ENCODE measurements at places on chromosomes 1 and 21.

DNA sequence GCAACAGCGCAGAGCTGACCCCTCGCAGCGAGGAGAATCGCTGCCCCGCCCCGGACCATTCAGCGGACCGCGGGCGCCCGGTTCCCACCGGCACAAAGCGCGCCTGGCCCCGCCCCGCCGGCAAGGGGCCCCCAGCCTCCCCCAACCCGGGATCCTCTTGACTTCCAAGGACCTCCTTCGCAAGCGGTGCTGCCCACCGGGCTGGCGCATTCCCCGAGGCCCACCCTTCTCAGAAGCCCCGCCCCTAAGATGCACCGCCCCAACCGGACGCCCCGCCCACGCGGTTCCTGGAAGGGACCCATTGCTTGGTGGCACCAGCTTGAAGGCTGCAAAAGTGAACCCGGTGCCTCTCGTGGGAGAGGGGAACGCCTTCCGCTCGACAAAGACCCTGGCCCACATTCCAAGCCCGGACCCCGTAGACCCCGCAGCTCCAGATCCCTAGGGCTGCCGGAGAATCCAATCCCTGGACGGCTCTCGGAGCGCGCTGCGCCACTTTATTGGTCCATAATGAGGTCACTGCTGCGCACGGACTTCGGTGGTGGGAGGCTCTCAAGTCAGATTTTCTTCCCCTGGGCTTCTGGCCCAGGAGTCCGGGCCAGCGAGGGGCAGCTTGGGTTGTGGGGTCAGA is 2.0 kb downstream of the HES3 start:
- peak; percentile 77 for DNase-seq

- DNase-seq = no peak
Observed at GRCh38 chr1:22846458-22846857, 126.2 kb downstream of the LACTBL1 start.

DNA sequence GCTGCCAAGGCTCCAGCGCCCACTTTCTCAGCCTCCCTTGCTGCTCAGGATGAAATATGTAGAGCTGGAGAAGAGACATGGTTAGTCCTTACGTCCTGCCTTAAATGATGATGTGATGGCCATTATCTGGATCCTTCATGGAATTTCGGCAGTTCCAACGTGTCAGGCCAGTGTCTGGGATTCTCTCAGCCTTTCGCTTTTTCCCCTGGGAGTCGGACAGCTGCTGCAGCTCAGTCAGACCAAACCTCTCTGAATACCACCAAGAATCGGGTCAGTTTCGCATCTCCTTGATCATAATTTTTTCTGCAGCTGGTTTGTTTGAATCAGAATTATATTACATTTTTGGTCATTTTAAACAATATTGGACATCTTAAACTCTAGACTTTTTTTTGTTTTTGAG is 22.3 kb upstream of the KLHDC8A start:
- no peak for DNase-seq

DNA sequence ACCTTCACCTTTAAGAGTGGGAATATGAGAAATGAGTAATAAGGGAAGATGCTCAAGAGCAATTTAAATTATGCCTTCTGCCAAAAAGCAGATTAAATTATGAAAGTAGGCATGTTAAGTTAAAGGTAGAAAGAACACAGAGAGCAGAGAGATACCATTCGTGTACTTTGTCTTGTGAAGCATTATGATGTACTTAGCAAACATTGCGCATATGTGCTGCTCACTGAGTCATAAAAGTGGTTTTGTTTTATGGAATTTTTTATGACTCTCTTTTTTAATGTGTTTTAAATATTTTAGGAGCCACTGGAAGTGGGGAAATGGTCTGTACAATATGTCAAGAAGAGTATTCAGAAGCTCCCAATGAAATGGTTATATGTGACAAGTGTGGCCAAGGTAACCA is 35.3 kb downstream of the MTF2 start:
- no peak for DNase-seq

GRCh38 chr1:54499360-54500106 is 48.5 kb upstream of the ACOT11 start:
- DNase-seq = peak; percentile 43

DNA sequence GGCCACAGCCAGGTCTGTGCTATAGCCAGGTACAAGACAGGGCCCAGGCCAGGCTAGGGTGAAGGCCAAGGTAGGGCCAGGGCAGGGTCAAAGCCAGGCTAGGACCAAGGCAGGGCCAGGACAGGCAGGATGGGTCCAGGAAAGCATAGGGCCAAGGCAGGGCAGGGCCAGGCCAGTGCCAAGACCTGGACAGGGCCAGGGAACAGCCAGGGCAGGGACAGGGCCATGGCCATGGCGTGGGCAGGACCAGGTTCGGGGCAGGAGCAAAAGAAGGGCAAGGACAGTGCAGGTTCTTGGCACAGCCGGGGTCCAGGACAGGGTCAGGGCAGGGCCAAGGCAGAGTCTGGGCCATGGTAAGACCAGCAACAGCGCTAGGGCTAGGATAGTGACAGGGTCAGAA is 153.4 kb downstream of the LIPI start:
- DNase-seq = no peak

DNA sequence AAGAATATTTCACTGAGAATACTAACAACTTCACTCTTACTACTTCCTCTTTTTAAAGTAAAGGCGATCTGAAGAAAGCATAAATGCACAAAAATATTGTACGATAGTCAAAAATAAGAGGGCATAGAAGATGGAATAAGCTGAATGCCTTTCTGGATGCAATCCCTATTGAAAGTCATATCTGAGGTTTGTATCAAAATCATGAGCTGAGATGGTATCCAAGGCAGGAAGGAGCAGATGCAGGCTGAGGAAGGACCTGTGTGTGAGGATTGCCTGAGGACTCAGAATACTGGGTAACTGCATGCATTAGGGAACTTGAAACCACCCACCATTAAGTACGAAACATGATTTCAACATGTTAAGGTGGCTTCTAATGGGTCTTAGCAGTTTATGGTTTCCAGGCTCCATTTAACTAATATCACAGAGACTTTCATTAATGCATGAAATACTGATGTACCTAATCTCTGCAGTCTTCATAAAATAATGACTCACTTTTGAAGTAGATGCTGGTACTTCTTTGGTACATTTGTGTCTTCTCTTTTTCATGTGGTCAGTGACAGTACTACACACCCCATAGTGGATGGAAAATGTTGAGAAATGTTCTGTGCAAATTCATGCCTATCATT is 29.6 kb upstream of the RGS1 start:
- peak; percentile 45 for DNase-seq

GRCh38 chr1:6490181-6491080 is 1.0 kb downstream of the PLEKHG5 start:
- DNase-seq = peak; percentile 79

DNA sequence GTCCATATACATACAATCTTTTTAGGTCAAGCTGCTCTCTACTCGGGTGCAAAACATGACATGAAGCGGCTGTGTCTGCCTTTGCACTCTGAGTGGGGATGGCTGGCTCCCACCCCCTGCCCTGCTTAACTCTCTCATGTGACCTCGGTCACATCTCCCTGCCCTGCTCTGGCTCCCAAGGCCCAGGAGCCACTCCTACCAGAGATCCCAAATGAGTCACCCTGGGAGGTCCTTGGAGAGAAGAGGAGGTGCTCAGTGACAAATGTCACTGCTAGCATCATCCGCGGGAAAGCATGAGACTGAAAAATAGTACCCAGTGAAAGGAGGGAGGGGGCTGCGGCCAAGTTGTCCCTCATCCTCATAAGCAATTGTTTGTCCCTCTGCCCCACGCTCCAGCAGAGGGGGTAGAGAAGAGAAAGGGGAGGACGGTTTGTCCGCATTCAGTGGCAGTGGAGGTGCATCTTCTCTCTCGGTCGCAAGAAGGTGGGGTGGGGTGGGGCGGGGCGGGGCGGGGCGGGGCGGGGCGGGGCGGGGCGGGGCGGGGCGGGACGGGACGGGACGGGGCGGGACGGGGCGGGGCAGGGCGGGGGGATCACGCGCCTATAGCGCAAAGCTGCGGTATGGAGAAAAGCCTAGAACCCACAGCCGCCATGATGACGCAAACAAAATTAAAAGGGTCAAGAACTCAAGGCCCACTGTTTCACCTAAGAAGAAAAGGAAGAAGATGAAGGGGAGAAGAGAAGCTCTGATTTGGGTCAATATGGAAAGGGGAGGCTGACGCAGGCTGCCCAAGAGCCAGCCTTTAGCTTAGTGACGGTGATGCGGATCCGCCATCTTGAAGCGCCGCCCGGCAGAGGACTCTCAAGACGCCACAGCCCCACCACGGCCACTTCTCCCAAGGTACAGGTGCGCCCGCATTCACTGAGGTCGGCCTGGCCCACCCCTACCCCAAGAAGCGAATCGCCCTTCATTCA is 66.2 kb downstream of the CD46 start:
- no peak for DNase-seq

- no peak for DNase-seq
Observed at GRCh38 chr1:89746424-89747149, 74.2 kb upstream of the LRRC8D start.

- no peak for DNase-seq
Observed at GRCh38 chr1:199856216-199856780, 171.2 kb upstream of the NR5A2 start.

DNA sequence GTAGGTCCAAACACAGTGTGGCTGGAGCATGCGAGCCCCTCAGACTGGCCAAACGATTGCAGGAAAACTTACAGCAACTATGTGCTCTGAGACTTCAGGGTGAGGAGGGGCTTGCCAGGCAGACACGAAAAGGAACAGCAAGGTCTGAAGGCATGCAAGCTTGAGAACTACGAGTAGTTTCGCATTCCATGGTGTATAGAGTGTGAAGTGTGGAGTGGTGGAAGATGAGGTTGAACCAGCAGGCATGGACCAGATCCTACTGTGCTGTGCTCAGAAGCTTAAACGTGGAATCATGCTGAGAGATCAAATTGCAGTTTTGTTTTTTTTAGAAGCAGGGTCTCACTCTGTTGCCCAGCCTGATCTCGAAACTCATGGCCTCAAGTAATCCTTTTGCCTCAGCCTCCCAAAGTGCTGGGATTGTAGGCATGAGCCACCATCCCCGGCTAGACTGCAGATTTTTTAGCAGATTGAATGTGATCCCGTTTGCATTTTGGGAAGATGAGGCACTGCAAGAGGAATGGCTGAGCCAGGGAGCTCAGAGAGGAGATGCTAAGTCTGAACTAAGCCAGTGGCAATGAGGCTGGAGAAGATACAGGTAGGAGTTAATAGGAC is 5.1 kb upstream of the TFAP2E start:
- DNase-seq = no peak

- no peak for DNase-seq
Observed at GRCh38 chr1:60705026-60705425, 377.3 kb upstream of the NFIA start.

GRCh38 chr1:64962441-64962840 is 3.9 kb downstream of the JAK1 start:
- DNase-seq = peak; percentile 72

DNA sequence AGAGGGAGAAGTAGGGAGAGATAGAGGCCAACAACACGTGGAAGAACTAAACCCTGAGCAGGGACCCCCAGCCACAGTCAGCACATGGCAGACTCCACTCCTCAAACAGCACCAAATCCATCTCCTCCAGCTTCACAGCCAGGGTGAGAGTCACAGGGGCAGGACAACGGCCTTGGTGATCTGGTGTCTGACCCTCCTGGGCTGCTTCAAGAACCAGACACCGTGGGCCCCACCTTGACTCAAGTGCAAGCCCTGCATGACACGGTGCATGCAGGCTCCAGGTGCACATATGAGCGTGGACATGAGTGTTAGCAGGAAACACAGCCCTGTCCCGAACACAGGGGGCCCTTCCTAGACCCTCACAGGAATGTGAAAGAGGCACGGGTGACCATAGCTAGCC is 21.9 kb downstream of the S100A7 start:
- DNase-seq = no peak

DNA sequence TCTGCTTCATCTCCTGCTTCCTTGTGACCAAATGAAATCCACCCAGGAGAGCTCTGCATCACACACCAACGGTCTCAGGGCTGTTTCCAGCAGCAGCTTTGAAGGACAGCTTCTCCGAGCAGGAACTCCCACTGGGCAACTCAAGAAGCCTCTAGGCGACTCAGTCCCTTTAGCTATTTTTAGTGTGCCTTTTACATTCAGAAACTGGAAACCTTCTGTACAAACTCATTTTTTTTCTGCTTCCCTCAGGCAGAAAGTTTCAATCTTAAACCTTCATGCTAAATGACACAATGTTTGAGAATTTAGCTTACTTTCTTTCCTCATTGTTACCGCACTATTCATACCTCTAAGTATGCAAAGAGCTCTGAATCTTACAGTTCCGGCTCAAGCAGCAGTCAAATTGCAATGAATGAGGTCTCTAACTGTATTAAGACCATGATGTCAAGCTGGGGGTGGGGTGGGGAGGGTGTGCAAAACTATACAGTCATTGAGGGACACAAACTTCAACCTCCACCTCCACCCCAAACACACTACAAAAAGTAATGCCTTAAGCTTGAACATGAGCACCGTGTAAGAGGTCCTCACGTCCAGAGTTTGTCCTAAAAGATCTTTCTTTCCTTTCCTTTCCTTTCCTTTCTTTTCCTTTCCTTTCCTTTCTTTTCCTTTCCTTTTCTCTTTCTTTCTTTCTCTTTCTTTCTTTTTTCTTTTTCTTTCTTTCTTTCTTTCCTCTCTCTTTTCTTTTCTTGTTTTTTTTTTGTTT is 16.4 kb upstream of the TARBP1 start:
- DNase-seq = peak; percentile 73

- DNase-seq = no peak
Observed at GRCh38 chr1:28282426-28283407, 23.4 kb downstream of the SESN2 start.

GRCh38 chr1:61436491-61437120 is 288.3 kb downstream of the TM2D1 start:
- no peak for DNase-seq

- no peak for DNase-seq
Observed at GRCh38 chr1:54986533-54986932, 6.1 kb downstream of the TMEM61 start.

DNA sequence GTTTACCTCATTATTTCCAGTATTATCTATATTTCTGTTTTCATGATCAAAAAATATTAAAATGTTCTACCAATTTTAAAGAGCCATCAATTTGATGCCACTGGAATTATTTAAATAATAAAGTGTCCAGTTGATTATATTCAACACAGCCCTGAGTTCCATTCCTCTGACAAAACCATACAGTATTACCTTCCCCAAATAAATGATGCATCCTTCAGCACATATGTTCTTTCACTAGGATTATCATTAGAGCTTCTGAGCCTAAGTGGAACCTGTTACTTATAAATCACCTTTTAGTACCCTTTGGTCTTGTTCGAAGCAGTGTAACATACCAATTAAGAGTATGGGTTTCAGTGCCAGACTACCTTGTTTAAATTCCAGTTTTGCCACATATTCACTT is 17.3 kb upstream of the PLEKHO1 start:
- DNase-seq = no peak

DNA sequence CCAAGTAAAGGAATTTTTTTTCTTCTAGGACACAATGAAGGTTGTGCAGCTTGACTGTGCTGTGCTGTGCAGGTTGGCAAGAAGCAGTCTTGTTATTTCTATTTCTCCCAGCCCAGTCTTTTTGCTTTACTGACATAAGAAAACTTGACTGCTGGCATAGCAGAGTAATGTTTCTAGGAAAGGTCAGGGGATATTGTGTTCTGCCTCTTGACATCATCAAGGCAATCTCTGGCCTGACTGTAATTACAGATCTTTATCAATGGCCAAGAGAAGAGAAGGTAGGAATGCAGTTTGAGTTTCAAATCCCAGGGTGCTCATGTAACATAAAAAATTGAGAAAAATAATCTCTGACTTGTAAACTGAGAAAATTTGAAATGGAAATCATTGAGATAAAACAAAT is 226.3 kb upstream of the ADGRL4 start:
- no peak for DNase-seq

All from activated CD4-positive, alpha-beta T cell treated with anti-CD3 and anti-CD28 coated beads, Interleukin-2, Interleukin-6, amounts not matched to agents 100 ng/mL and 50 ng/mL, durations not matched to agents 16 hours and 8 hours (primary cell).